Gastrocnemius medialis (tissue), 4 donors: ENCODE measurements at places on chromosomes 5 and 9.

- no peak for DNase-seq
These were observed 47.1 kb upstream of the MATR3 start for GRCh38 chr5:139246394-139246793.

DNA sequence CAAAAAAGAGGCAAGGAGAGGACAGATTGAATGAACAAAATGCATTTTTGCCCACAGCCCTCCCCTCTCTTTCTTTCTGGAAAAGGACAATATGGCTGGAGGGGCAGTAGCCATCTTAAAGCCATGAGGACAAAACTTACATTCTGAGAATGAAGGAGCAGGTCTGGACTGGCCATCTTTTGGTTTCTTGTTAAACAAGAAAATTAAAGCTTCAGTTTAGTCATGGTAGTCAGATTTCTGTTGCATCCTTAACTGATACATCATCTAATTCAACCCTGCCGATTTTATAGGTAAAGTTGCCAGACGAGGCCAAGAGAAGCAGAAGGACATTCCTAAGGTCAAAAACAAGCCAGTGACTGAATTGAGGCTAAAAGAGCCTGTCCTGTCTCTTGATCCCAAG lies 31.5 kb upstream of the INSYN2B start:
- no peak for DNase-seq

DNA sequence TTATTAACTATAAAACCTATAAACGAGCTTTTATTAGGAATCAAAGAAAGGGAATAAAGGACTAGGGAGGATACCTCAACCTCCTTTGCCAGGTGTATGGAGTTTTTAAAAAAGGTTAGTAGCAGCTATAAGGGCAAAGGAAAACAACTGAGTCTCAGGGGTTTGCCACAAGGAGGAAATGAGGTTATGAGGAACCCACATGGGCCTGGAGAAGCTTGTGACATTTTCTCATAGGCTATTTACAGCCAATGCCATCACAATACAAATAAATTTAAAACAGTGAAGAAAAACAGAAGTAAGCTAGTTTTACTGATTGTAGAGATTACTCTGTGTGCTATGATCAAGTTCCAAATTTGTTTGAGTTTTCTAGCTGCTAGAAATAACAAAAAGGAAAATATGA lies 92.6 kb downstream of the CDKN2A start:
- DNase-seq = no peak

DNA sequence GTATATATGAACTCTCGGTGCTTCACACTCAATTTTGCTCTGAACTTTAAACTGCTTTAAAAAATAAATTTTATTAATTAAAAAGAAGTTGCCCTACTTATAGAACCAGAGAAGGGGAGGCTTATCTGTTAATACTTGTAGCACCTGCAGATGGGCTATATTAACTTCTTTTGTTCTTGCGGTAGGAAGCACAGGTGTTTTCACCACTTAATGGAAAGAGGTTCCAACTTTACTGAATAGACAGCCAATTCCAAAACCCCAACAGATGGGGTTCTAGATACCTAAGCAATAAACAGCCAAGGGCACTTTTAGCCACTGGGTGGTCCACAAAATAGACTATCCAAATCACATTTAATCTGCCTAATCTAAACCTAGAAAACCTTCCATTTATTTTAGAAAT lies 65.4 kb downstream of the SSBP2 start:
- no peak for DNase-seq

- DNase-seq = peak; percentile 51
These were observed 7.9 kb downstream of the CYSTM1 start for GRCh38 chr5:140182803-140183367.

- DNase-seq = no peak
These were observed 68.0 kb downstream of the DENND4C start for GRCh38 chr9:19298436-19299000.

- DNase-seq = no peak
These were observed 9.6 kb downstream of the C5orf47 start for GRCh38 chr5:173998531-173998930.

GRCh38 chr9:130849356-130849755 lies 14.3 kb downstream of the ABL1 start:
- DNase-seq = no peak
